ENCODE measurements at places on chromosomes 2 and 18.

- no peak for DNase-seq
Measured at GRCh38 chr2:11588228-11589110, 54.6 kb downstream of the GREB1 start.

- no peak for DNase-seq
Measured at GRCh38 chr2:131039908-131040660, 53.2 kb downstream of the FAM168B start.

GRCh38 chr18:44514766-44515165 lies 165.9 kb upstream of the SETBP1 start:
- no peak for DNase-seq

- DNase-seq: no peak
Measured at GRCh38 chr2:216539791-216540241, 41.2 kb downstream of the RPL37A start.

DNA sequence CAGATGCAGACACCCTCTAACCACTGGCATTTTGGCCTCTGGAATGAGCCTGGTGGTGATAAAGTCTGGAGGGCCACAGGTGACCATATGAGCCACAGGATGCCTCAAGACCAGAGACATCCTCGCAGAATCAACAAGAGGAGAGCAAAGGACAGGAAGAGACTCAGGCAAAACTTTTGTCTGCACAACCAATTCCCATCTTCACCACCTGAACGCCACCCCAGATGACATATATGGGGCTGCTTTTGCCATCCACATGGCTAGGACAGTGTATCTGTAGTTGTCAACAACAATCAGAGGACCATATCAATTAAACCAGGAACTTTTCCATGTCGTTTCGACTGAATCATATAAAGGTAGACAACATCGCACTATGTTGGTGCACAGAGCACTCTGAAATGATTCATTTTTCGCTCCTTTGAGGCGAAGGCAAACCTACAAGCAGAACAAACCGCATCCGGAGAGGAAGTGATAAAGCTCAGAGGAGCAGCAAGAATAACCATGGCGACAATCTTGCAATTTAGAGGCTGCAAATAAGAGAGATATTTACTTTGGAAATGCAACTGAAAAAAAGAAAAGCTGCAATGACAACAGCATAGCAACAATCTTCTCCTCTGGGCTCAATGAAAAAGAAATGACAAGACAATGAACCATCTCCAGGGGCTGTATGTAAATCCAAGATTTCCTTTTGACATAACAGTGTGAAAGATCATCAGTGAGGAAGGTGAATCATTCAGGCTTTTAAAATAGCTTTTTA lies 204.5 kb downstream of the ARL4C start:
- peak; percentile 95 for DNase-seq

GRCh38 chr18:3422905-3423304 lies 27.1 kb upstream of the TGIF1 start:
- DNase-seq: no peak

DNA sequence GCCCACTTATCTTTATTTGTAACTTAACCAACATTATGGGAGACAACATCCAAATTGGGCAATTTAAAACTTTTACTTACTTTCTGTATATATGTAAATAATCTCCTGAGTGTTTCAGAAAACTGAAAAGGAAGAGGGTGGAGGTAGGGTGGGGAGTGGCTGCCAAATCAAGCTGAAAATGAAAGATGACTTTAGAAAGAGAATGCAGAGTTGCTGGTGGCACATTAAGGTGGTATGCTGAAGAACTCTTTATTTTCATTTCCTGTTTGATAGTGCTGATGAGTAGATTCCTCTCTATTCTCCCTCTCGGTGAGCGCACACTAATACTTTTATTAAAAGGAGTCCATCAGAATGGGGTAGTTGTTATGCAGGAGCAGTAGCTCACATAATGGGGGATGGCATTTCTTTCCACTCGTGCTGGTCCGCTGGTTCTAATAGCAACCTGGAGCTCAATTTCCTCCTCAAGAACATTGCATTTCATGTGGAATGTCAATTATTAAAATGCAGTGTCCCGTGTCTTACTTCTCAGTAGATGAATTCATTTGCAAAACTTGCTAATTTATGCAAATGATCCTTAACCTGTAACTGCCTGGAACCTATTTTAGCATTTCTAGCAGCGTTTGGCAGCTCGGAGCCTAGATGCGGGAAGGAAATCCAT lies 466.9 kb upstream of the HNRNPA3 start:
- no peak for DNase-seq

DNA sequence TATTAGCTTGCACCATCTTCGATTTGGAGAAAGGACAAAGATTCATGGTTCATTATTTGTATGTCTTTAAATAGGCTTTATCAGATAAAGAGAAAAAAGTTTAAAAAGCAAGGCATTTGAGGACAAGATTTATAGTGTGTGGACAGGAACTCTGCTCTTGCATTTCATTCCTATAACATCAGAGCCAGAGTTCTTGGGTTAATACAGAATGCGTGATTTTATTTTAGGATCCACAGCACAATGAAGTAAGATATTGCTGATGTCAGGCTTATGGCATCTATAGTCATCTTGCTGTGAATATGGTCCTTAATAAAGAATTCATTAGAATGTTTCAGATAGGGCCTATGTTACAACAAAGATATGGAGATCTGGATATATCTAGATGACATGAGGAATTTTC lies 19.7 kb downstream of the RASGRP3 start:
- no peak for DNase-seq

DNA sequence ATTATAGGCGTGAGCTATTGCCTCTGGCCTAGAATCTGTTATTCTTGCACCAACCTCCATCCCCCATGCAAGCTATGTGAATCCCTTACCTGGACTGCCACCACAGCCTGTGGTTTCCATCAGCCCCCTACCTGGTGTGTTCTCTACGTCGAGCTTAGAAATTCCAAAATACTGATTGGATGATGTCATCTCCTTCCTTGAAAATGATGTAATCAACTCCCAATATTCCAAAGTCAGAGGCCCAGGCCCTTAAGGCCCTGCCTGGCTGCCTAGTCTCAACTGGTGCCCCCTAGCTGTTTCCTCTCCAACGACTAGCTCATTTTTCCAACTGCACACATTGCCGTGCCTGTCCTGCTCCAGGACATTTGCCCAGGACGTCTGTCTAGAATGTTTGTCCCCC lies 41.3 kb upstream of the GBX2 start:
- DNase-seq: no peak

GRCh38 chr18:54792079-54792478 lies 36.2 kb upstream of the RAB27B start:
- no peak for DNase-seq

GRCh38 chr2:208033701-208034502 lies 8.6 kb upstream of the PLEKHM3 start:
- DNase-seq: peak; percentile 23

GRCh38 chr2:98013407-98014042 lies 17.8 kb upstream of the TMEM131 start:
- DNase-seq: no peak

DNA sequence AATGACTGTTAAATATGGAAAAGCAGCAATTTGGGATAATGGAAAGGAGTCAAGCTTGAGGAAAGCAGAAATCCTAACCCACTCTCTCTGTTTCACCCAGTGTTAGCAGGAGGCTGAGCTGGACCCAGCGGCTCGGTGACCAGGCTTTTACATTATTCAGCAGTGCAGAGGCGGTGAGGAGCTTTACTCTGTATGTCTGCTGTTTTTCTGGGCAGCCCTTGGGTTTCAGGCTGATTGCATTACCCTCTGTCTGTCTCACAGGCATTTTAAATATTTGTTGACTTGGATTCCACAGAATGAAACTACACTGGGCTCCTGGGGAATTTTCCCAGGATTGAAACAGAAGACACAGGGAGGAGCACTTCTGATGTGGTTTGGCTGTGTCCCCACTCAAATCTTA lies 368.0 kb downstream of the GALR1 start:
- no peak for DNase-seq

DNA sequence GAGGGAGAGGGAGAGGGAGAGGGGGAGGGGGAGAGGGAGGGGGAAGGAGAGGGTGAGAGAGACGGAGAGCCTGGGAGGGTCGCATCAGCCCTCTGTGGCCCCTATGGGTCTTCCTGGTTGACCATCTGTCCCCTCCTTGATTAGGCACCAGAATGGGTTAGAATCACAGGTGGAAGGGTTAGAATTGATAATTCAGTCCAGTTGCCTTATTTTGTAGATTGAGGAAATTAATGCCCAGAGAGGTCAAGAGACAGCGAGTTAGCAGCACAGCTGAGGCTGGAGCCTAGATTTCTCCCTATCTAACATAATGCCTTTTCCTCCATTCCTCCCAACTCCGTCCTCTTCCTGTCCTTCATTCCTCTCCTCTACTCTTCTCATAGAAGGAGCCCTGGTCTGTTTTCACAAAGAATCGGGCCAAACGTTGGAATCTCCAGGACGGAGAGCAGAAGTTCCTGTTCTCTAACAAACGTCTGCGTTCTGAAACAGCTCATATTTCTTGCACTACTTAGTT lies 338 bp upstream of the THUMPD2 start:
- no peak for DNase-seq

- no peak for DNase-seq
Measured at GRCh38 chr2:110886826-110887573, 154.6 kb downstream of the ACOXL start.

- no peak for DNase-seq
Measured at GRCh38 chr2:100425107-100425506, 7.6 kb upstream of the CHST10 start.

DNA sequence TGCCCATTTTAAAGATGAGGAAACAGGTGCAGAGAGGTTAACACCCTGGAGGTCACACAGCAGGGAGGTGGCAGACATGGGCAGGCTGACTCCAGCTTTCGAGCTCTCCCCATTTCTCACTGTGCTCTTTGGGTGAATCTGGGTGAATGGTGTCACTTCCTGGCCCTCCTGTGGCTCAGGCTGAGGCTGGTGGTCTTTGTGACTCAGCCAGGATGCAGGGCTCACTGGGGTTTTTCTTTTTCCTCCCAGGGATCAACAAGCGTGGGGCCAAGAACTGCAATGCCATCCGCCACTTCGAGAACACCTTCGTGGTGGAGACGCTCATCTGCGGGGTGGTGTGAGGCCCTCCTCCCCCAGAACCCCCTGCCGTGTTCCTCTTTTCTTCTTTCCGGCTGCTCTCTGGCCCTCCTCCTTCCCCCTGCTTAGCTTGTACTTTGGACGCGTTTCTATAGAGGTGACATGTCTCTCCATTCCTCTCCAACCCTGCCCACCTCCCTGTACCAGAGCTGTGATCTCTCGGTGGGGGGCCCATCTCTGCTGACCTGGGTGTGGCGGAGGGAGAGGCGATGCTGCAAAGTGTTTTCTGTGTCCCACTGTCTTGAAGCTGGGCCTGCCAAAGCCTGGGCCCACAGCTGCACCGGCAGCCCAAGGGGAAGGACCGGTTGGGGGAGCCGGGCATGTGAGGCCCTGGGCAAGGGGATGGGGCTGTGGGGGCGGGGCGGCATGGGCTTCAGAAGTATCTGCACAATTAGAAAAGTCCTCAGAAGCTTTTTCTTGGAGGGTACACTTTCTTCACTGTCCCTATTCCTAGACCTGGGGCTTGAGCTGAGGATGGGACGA lies 13.2 kb downstream of the ITM2C start:
- DNase-seq: peak; percentile 35

DNA sequence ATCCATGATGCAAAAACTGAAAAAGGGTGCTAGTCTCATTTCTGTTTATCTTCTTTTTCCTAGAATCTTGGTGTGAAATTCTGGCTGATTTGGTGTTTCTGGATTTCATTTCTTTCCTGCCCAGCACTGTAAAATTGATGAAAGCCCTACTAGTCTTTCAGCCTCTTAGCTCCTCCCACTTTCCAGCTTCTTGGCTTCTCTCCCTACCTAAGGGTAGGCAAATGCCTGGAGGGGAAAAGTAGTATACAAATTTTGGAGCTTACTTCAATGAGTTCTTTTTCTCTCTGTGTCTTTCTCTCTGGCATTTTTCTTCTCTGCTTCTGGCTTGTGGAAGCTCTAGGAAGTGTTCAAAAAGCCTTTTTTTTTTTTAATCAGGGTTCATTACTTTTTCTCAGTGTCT lies 160.5 kb downstream of the XIRP2 start:
- DNase-seq: no peak

DNA sequence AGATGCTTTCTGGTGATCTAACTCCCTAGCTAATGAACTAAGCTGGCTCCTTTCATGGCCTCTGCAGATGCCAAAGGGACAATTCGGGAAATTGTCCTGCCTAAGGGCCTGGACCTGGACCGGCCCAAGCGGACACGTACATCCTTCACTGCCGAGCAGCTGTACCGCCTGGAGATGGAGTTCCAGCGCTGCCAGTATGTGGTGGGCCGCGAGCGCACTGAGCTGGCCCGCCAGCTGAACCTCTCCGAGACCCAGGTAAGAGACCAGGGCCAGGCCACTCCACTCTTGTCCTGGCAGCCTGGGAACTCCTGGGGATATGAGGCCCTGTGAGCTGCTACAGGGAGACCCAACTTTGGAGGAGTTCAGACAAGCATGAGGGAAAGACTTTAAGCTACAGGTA lies 14.7 kb upstream of the ATP6V1B1 start:
- DNase-seq: no peak

DNA sequence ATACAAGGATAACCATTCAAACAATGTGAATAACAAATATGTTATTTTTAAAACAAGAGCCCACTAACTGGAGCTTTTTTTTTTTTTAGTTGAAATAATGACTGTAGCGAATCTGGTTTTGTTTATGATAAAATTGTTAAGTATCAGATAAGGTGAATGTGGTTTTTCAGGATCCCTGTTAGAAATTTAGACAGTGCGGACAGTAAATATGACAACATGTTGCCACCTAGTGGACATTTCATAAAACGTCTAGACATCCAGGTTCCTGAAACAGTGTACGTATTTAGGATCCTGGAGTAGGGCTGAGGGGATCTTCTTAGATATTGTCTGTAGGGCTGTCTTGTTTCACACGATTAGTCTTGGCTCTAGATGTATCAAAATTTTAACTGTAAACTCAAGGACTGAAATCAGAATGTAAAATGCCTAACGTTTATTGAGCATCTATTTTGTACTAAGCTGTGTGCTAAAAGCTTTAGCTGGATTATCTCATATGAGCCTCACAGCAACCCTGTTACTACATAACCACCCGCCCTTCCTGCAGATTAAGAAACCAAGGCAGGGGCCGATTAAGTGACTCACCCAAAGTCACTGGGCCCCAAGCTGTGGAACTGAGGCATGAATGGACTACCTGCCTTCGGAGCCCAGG lies 23.9 kb upstream of the CCDC68 start:
- peak; percentile 31 for DNase-seq

DNA sequence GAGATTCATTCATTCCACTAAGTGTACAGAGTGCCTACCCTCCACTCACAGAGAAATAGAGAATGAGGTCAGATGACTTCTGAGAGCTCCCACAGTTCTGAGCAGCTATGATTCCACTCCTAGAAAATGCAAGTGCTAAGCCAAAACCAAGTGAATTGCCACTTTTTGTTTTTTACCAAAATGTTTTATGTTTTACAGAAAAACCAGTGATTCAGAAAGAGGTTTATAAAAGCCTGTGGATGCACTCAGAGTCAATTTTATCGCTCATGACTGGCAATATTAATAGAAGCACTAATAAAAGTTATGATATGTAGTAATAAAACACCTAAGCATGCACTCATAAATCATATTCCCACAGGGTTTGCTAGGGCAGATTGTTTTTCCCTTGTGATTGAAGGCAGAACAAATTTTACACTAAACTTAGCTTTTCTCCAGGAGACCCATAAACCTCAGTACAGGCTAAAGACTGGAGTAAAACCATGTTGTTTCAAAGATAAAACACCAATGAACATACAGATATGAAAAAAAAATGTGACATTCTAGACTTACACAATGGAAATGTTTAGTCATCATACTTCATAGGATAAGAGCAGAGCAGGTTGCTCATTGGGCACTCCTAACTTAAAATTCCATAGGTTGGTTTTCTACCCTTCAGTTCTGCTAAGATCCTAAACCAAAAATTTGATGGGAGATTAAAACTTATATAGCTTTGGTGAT lies 67.5 kb downstream of the PDK1 start:
- no peak for DNase-seq

Measured in CD4-positive, alpha-beta memory T cell (primary cell).